ENCODE measurements at places on chromosomes 5 and 9.

DNA sequence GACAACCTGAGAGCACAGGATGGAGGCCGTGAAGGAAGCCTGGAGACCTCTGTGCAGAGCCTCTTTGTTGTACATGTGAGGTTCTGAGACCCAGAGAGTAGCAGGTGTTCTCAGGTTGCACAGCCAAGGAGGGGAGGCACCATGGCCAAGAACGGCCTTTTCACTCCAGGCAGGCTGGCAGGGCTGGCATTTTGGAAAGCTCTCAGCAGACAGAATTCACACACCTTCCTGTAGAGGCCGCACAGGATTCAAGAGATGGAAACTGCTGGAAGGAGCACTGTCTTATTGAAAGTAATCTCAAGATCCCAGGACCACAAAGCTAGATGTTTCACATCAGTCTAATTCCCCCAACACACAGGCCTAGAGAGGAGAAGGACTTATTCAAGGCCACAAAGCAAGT, 52.8 kb upstream of the XPA start:
- no peak for DNase-seq

GRCh38 chr5:145236983-145237382, 598.2 kb downstream of the PRELID2 start:
- no peak for DNase-seq

GRCh38 chr5:54663866-54664265, 146.3 kb downstream of the SNX18 start:
- DNase-seq = peak; percentile 55

DNA sequence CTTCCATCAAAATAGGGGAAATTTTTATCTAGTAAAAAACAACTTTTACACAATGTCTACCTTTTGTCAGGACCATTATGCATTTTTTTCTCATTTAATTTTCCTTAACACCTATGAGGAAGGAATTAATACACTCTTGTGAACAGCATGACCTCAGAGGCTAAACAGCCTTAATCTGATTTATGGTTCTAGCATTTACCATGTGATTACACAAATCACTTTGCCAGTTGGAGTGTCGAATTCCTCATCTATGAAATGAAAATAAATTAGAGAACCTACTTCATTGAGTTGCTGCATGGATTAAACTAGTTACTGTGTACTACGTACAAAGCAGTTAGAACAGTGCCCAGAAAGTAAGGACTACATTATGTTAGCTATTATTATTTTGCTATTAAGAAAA, 187.7 kb upstream of the MPDZ start:
- DNase-seq = no peak

DNA sequence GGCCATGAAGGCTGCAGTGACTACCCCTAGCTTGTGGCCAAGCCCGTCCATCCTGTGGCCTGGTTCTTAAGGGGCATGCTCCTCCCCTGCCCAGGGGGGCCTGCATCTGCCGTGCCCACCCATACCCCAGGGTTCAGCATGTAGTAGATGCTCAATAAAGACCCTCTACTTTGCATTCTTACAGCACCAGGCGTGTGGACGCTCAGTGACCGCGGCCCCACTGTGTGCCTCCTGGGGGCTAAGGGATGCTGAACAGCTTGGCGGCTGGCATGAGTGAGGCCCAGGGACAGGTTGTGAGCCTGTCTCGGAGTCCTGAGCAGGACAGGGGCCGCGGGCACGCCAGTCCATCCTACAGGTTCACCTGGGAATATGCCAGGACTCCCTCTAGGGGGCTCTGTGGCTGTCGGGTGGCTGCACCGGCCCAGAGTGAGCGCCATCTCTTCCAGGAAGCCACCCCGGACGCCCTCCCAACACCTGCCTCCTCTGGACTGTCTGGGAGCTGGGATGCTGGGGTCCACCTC, 9.1 kb downstream of the NOTCH1 start:
- no peak for DNase-seq

GRCh38 chr5:95261437-95262175, 23.3 kb downstream of the MCTP1 start:
- no peak for DNase-seq

DNA sequence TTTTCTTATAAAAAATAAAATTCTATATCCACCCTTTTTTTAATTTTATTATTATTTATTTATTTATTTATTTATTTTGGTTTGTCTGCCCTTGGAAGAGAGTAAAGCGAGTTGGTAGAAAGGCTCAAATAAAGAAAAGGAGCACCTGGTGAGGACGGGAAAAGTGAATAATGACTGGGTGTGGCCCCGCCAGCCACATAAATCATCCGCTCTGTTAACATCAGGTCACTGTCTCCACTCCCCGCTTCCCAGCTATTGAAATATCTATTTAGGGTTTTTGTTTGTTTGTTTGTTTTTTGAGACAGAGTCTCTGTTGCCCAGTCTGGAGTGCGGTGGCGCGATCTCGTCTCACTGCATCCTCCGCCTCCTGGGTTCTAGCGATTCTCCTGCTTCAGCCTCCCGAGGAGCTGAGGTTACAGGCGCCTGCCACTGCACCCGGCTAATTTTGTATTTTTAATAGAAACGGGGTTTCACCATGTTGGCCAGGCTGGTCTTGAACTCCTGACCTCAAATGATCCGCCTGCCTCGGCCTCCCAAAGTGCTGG, 844 bp downstream of the POLR3G start:
- DNase-seq = no peak

DNA sequence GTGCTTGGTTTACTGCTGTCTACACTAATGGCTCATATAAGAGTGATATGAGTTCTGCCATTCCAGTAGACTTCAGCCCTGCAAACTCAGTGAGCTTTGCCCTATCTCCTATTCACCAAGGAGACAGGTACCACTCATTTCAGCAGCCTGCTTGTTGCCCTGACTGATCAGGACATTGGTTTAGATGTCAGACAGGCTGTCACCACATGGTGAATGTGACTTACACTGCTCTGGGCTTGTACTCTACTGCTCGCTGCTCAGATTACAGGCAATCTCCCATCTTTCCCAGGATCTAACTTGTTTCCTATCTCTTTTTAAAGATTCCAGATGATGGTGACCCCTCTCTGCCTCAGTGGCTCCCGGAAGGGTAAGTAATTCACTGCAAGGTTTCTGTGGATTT, 123.3 kb upstream of the RUSC2 start:
- DNase-seq = no peak

Measured in AG04450 (cell line).